HFF-Myc (cell line): ENCODE measurements at places on chromosomes 5 and 9.

DNA sequence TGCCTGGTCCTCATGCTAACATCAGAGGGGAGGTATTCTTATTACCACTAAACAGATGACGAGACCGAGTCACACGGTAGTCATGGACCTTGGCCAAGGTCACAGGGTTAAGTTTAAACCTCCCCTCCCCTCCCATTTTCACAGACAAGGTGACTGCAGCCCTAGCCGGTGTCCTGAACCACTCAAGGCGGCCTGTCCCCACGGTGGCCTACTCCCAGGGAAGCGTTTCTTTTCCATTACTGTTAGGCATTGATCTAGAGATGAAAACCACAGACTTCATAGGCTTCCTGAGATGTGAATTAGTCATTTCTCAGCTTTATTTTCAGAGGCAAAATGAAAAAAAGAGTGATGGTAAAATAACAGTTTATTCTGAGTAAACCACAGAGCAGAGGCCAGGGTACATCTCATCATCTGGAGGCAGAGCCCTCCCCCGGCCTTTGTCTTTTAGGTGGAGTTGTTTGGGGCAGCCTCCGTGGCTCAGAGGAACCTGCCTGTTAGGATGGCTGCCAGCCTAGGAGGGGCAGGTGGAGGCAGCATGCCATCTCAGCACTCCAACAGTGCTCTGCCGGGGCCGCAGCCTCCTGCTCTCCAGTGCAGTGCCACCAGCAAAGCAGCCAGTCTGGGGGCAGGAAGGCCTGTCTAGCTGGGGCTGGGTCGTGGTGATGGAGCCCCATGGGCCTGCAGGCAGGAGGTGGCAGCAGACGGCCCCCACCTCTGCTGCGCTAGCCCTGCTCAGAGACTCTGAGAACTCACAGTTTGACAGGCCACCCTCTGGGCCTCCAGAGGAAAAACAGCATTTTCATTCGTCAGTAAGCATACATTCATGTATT, 71.2 kb downstream of the RAPGEF1 start:
- DNase-seq, result no peak

DNA sequence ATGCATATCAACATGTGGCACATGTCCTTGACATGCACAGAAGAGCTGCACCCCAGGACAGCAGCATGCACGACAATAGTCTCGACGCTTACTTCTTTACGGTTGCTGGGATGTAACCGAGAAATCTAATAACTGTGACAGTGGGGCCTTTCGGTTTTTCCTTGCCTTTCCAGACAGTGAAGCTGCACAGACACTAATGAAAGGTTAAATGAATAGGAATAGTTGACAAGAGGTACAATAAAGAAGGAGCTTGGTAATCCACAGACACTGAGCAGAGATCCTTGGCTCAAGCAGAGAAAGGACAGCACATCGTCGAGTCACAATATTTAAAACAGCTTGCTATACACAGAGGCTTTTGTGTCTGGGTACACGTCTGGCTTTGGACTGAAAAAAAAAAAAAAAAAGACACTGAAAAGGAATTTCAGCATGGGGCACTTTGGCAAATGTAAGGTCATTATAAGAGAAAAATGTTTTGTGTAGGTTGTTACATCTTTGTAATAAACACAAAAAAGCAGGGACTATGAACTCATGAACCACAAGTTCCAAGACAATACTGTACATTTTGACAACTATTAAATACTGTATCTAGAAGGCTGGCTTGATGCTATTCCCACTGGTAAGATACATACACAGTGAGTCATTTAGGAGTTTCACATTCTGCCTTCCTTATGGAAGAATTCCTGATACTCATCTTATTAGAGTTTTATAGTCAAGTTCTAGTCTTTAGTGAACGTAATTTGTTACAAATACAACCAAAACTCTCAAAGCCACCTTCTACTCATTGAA, 5.6 kb downstream of the BNC2 start:
- no peak for DNase-seq

- DNase-seq, result no peak
Observed at GRCh38 chr5:6340100-6340499, 38.2 kb downstream of the MED10 start.

DNA sequence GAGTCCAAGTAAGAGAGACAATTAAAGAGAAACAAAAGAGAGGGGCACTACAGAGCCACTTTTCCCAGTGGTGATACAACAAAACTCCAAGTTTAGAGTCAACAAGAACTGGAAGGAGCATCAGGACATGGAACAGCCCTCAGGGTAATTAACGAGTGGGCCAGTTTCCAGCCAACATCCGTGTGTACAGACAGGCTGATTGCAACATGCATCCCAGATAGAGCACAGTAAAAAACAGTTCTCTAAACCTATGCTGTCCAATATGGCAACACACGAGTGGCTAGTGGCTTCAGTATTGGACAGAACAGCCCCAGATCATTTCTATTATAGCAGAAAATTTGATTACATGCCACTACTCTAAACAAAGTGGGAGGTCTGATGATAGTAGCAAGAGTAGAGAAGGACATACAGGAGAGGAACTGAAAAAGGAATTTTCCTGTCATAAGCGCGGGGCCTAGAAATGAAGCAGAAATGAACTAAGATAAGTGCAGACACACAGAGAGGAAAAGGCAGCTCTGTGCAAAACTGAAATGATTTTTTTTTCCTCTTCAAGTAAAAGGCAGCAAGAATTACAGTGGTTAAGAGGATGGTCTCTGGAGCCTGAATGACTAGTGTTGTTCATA, 175.6 kb upstream of the CCNG1 start:
- DNase-seq, result no peak

GRCh38 chr5:23007236-23007635, 154.1 kb upstream of the CDH12 start:
- no peak for DNase-seq

DNA sequence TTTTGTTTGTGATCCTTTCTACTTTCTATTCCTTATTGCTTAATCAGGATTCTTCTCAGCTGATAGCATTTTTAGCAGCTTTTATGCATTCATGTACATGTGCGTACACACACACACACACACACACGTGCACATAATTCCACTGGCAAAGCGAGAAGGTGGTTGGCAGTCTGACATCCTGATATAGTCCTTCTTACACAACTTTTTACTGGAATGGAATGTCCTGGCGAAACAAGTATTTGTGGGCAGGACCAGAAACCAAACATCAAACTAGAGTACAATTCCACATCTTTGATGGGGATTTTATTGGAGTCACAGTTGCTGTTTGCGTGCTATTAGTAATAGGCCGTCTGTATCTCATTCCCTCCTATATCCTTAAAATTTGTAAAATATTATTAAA, 356.5 kb downstream of the CCDC171 start:
- no peak for DNase-seq
